ENCODE measurements at places on chromosomes 4 and X.

GRCh38 chr4:142961866-142962265 is 115.8 kb upstream of the INPP4B start:
- no peak for DNase-seq

GRCh38 chr4:56156141-56156540 is 207.4 kb downstream of the CEP135 start:
- no peak for DNase-seq

- DNase-seq: no peak
These were observed 104.5 kb downstream of the DCAF8L2 start for GRCh38 chrX:27694667-27695066.

- DNase-seq: no peak
These were observed 717.2 kb upstream of the ADGRL3 start for GRCh38 chr4:60482921-60483351.
